GM03348 (cell line): ENCODE measurements at places on chromosomes 12 and 14.

GRCh38 chr14:94379291-94380224 is 8.8 kb downstream of the SERPINA1 start:
- DNase-seq = no peak

DNA sequence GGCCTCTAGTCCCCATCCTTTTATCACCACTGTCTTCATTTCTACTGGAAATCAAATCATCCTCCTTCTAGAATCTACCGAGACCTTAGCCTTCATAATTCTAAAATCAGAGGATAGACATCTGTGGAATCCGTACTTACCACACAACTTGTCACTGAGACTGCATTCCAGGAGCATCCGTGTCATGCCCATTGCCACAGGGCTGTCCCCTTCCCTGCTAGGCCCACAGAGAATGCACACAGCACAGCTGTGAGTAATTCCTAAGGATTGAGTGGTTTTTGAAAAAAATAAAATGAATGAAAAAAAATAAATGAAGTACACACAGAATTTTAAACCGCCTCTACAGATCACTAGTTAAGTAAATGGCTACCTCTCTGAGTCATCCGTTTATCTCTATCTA is 21.0 kb upstream of the MAGOHB start:
- DNase-seq = peak; percentile 73

GRCh38 chr12:5716976-5717375 is 228.1 kb downstream of the ANO2 start:
- DNase-seq = no peak

- DNase-seq = no peak
Measured at GRCh38 chr14:74978416-74978947, 23.1 kb upstream of the PGF start.
